T-helper 2 cell treated with Interferon-gamma antibody and Interleukin-4, amounts not matched to agents 5 μg/mL and 100 μg/mL, for 36 hours (primary cell): ENCODE measurements at places on chromosomes 5 and 9.
A peak's percentile ranks its signal among the peaks of the same experiment; 100 is the strongest.

DNA sequence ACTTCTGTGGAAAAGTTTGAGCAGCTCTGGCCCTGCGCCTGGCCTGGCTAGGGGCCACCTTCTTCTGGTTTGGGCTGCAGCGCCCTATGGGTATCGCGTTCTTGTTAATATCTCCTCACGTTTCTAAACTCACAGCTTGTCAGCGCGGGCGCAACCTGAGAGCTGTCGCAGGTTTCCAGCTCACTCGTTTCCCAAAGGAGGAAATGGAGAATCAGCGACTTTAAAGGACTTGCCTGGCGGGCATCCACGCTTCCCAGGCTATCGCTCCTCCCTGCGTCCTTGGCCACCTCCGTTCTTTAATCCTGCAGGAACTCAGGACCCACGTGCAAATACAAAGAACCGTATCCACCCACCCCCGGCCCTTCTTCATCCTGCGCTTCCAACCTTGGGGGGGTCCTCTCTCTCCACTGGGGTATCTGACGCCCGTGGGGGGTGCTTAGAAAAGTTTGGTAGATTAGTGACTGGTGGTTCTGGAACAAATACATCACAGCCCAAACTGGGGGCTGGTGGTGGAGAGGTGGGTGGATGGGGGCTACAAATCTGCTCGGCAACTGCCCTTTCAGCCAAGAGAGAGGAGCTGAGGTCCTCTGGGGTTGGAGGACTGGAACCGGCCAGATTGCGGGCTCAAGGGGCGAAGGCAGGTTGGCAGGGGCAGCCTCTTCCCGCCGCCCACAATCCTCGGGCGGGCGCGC is 578 bp upstream of the PSAT1 start:
- DNase-seq: peak; percentile 6

- DNase-seq: no peak
Observed at GRCh38 chr5:33755231-33755630, 136.6 kb downstream of the ADAMTS12 start.

DNA sequence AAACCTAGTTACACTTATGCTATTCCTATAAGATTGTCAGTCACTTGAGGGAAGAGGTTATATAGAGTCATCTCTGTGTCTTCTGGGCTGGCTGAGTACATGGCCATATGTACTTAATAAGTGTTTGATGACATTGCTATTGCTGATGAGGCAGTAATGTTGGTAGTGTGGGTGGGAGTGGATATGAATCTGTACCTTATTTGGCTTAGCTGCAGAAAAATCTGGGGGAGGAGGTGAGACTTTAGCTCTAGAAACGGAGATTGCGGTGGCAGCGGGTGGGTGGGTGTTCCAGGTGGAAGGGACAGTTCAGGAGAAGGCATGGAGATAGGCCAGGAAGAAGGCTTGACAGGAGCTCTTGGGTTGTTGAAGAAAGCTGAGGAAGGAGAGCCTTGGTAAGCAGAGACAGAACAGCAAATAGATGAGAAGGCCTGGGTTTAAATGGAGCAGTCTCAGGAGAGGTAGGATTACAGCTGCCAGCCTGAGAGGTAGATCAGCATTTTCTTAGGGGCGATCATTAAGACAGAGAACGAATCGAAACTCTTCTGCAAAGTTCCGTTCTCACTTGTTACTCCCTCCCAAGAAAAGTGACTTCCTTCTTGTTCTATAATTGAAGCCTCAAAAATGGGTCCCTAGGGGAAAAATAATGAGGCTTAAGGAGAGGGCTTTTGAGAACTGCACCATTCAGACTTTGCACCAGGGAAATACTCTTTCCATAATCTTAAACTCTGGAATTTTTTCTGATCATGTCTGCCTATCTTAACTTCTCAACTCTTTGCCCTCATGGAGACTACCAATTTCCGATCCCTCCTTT is 160.5 kb downstream of the UNC13B start:
- no peak for DNase-seq

DNA sequence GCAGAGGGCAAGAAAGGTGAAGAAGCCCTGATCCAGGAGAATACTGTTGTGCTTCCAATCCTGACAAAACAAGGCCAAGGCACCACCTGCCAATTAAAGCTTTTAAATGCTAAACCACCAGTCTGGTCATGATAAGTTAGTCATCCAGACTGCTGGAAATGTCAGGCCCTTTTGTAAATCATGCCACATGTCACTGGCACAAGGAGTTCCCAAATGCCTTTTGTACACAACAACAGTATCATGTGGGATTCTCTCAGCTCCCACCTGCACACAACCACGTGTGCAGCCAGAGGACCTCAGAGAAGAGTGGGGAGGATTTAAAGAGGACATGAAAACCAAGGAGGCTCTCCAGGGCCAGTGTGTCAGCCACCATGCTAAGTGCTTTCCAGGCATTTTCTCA is 99.3 kb downstream of the CDK5RAP2 start:
- no peak for DNase-seq

DNA sequence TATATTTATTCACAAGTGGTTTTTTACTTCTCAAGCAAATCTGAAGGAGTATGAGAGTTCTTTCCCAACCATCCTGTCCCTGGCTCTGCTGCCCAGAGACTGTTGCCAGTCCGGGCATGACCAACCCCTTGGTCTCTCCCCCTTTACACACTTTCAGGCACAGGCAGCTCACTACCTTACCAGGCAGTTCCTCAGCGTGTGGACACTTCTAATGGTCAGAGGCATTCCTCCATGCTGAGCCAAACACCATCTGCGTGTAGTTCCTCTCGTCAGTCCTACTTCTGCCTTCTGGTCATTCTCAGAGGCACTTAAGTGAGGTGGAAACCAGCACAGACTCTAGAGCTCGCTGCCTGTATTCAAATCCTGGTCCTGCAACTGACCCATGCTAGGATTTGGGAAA is 56.1 kb downstream of the TSTD2 start:
- no peak for DNase-seq
